ENCODE measurements at places on chromosomes 3 and 15.

DNA sequence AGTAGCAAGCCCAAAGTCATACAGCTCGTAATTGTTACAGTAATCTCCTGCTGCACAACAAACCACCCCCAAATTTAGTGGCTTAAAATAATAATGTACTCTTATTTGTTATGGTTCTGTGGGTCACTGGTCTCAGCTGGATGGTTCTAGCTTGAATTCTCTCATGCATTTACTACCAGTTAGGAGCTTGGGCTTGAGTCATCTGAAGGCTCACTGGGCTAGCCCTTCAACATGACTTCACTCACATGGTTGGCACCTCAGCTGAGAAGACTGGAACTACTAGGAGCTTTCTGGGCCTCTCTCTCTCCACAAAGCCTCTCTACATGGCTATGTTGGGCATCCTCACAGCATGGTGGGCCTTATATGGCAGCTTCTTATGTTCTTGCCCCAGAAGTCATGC lies 12.5 kb downstream of the PCOLCE2 start:
- no peak for DNase-seq

- no peak for DNase-seq
These were observed 74.1 kb downstream of the SLCO3A1 start for GRCh38 chr15:91927585-91927984.

GRCh38 chr3:31696009-31696297 lies 163.2 kb downstream of the STT3B start:
- no peak for DNase-seq

GRCh38 chr15:39363761-39364586 lies 216.9 kb upstream of the THBS1 start:
- DNase-seq, result no peak

DNA sequence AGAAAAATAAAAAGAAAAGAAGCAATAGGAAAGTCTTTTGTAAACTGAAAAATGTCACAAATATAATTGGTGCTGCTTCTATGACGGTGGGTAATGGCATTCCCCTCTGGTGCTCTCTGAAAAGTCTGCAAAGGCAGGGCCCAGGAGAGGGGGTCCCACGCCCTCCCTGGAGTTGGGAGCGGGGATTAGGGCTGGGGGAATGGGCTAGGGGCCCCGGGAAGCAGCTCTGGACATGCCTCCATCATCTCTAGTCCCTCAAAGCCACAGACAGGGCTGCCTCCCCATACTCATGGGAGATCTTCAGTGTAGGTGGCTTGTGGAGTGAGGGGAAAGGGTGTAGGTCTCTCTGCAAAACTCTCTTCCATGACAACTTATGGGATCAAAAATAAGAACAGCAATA lies 7.8 kb upstream of the RHCG start:
- DNase-seq, result no peak

DNA sequence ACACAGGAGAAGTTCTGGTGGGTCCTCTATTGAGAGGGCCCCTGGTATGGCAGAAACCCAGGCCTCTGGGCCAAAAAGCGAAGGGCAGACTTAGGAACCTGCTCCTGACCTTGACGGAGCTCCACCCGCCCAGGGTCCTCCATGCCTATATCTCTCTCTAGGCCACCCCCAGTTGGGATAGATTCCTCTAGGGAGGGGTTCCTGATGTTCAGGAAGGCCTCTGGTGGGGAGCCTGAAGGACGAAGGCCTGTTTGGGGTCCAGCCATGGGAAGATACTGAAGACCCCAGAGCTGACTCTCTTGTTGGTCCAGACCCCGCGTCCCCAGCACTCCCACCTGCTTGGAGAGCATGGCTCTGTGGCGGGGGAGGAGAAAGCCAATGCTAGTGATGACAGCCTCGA lies 104.2 kb downstream of the CORO2B start:
- no peak for DNase-seq

- DNase-seq, result no peak
These were observed 64.3 kb downstream of the CASR start for GRCh38 chr3:122247825-122248185.

GRCh38 chr15:34179234-34179633 lies 30.7 kb downstream of the KATNBL1 start:
- no peak for DNase-seq

- DNase-seq, result no peak
These were observed 127.0 kb upstream of the ICE2 start for GRCh38 chr15:60605879-60606307.

DNA sequence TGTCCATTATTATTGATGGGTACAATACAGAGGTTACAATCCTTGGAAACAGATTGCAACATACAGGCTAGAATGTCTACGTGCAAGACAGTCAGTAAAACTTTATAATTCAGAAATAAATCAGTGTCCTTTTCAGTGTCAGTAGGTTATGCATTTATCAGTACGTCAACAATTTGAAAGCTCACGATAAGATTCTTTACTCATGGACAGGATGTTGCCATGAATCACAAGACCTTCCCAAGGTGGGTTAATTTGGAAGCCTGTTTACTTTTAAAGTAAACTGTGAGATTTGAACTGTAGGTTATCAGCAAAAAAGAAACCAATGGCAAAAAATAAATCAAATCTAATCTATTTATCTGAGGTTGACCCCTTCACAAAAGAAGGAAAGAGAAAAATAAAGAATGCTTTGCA lies 243.9 kb upstream of the AGTR1 start:
- DNase-seq, result no peak

- no peak for DNase-seq
These were observed 117.7 kb downstream of the GOLIM4 start for GRCh38 chr3:167978071-167978470.

DNA sequence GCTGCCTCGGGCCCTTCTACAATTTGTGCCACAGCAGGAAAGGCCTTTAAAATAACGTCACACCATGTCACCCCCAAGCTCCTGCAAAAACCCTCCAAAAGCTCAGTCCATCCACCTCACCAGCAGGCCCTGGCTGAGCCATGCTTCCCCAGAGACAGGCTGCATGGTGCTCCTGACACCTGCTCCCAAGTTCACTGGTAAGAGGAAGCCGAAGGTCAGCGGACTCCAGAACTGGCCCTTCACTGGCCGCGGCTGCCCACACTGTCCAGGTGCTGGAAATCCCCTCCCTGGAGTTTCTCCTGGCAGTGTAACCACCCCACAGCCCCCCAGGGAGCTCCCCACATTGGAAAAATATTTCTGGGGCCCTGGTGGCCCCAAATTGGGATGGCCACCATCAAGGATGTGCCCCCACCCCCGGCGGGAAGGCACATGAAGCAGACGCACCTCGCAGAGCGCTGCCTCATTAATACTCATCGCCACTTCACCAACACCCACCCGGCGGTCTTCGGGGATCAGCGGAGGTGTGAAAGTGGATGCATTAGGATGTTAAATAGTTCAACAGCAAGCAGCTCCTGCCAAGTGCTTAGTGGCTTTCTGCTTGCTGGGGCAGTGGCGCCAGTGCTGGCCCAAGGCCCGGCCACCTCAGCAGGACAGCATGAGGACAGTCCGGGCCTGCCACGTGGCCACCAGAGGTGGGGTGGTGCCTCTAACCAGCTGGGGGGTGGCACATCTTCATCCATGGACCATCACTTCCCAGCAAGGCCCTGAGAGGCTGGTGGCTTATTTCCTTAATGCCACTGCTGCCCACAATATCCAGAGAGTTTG lies 146.1 kb upstream of the IQSEC1 start:
- no peak for DNase-seq

Measured in amygdala (tissue), 56 donors.